ENCODE measurements at places on chromosomes 2 and 18.

- peak; percentile 74 for DNase-seq
Measured at GRCh38 chr2:20534913-20535801, 88.3 kb downstream of the RHOB start.

DNA sequence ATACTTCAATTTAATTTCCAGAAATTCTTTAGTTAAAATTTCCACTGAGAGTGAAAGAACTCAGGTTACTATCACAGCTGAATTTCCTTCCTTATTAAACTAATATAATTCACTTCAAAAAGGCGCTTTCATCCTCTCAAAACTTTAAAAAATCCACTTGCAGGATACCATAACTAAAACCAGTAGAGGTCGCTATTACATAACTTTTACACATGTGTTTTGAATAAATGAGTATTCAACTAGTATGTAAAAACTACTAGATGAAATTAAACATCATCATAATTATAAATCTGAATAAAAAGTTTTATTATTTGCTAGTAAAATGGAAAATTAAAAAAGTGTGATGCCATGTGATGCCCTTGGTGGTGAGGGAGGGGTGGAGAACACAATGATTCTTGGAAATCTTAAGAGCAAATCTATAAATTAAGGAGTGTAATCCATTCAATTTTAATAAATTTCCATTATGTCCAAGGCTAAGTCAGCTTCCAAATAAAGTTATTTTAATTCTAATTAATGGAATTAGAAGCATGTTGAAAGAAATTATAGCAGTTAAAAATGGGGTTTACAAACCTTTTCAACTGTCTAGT lies 61.4 kb downstream of the SOS1 start:
- DNase-seq, result no peak

- no peak for DNase-seq
Measured at GRCh38 chr18:14189858-14190257, 57.6 kb upstream of the ZNF519 start.

DNA sequence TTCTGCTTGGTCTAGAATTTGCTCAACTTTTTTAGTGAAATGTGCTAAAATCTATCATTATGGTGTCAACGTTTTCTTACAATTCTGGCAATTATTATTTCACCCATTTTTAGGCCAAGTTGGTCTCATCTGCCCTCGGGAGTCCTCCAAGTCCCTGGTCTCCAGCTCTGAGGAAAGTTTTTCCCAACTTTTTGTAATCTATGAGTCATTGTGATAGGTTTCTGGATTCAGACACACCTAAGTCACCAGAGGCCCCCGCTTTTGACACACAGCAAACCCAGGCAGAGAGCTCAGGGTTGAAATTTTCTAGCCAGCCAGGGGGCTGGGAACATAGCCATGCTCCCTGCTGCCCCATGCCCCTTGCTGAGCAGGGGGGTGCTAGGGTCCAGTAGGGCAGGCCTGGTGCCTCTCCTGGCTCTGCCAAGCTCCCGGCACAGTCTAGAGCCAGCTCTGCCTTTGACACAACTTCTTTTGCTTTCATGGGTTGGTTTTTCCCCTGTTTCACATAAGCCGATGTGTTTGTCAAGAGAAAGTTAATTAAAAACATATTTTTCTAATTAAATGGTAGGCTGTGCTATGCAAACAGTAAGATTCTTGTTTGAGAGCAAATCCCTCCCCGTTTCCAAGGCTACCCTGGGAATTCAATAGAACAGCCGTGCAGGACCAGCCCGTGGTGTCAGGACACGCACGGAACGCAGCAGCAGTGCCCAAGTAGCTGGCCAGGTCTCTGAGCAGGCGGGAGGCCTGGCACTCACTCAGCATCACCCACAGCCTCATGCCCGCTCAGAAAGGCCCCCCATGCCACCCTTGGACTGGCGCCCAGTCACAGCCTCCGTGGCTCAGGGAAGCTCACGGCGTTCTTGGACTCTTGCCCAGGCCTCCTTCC lies 25.5 kb upstream of the SNED1 start:
- DNase-seq, result peak; percentile 61

DNA sequence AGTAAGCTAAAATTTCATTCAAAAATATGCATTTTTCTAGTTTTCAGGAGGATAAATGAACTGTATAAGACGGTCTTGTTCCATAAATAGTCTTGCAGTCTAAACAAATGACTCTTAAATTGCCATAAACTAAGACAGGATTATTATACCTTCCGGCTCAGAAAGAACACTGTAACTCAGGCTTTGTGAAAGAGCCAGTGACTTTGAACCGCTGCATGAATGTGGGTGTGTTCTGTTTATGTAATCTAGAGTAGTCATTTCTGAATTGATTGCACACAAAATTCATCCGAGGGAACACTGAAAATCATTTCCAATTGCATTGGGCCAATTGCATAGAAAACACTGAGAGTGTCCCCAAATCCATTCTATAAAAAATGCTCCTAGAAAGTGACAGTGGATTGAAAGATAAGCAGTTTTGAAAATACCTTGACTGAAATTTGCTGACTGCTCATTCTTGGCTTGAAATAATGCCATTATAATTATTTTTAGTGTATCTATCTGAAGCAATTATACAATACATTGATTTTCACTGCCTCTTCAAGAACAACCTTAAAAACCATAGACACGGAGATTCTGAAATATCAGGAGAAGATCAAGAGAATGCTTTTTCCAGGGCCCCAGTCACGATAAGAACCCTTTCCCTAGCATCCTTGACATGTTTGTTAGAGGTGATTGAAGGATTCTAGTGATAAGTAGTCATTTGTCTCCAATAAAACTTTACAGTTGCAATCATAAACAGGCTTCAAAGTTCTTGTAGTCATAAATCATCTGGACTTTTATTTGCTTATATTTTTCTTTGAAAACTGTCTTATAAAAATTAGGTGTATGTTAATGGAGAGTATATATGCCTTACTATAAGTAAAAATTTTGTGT lies 55.4 kb downstream of the CNTNAP5 start:
- DNase-seq, result no peak

DNA sequence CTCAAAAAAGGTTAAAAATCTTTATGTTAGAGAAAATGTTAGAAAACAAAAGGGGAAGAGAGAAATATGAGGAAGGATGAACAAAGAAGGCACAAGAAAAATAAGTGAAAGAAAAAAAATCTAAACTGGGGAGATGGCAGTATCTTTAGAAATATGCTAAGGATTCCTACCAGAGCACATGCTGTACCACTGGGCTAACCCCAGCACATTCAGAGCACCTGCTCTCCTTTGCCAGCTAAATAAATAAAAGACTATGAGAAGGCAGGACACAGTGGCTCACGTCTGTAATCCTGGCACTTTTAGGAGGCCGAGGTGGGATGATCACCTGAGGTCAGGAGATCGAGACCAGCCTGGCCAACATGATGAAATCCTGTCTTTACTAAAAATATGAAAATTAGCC lies 92.2 kb upstream of the CDKL4 start:
- no peak for DNase-seq

GRCh38 chr2:49226360-49226759 lies 72.0 kb upstream of the FSHR start:
- no peak for DNase-seq

- no peak for DNase-seq
Measured at GRCh38 chr18:63890237-63890949, 2.9 kb downstream of the SERPINB2 start.

DNA sequence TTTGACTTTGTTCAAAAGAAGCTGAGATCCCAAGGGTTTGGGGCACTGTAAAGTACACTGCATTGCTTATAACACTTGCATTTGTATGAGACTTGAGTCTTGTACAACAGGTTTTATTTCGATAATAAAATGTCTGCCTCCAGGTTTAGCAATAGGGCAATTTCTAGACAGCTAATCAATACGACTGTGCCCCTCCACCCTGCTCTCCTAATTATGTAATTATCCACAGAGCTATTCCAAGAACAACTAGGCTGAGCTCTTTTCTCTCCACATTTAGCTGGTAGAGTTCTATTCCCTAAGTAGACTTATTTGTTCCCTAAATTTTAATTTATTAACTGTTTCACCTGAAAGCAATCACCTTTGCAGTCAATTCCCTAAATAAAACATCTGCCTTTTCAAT lies 52.9 kb upstream of the LINC00305 start:
- DNase-seq, result no peak

DNA sequence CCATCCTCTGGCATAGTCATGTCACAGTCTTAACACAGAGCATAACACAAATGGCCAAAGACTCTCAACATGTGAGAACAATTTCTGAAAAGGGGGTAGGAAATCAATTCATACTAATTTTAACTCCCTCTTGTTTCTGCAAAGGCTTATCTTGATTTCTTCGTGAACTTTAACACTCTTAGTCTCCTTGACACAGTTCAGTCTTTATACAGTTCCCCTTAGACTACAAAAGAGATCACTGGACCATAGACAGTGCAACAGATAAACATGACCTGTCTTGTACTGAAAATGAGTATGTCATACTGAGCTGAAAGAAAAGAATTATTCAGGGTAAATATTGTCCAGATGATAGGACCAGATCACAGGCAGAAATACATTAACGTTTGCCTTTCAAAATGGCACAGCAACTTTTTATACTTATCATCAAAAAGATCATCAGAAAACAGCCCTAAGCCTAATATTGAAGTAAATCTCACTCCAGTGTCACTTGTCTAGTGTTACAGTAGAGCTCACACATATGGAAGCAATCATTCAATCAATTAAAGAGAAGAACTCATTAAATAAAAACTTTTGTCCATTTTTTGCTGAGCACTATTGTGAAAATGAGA lies 56.4 kb upstream of the VRK2 start:
- DNase-seq, result no peak

- no peak for DNase-seq
Measured at GRCh38 chr2:1893856-1894255, 149.5 kb upstream of the PXDN start.

- DNase-seq, result no peak
Measured at GRCh38 chr2:127185093-127185492, 35.0 kb downstream of the CYP27C1 start.

DNA sequence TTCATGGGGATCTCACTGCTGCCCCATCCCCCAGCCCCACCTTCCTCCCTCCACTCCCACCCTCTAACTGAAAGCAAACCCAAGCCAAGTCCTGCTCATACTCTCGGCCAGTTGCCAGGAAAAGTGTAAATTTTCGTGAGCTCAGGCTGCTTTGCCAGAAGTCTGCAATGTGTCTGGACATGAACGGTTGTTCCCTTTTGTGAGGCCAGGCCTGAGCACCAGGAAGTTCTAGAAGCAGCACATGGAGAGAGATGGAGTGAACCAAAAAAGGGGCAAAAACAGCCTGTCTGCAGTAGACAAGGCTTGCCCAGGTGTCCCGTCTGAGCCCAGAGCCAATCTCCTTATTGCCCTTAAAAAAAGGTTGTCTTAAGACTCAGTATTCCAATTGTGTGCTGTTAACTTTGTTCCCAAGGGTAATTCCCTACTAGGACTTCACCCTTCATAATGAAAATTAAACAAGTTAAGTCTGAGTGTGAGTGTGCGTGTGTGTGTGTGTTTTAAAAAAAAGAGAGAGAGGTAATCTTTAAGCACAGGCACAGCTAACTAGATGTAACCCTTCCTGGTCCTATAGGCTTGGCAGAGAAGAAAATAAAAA lies 247.1 kb downstream of the BCL11A start:
- no peak for DNase-seq

DNA sequence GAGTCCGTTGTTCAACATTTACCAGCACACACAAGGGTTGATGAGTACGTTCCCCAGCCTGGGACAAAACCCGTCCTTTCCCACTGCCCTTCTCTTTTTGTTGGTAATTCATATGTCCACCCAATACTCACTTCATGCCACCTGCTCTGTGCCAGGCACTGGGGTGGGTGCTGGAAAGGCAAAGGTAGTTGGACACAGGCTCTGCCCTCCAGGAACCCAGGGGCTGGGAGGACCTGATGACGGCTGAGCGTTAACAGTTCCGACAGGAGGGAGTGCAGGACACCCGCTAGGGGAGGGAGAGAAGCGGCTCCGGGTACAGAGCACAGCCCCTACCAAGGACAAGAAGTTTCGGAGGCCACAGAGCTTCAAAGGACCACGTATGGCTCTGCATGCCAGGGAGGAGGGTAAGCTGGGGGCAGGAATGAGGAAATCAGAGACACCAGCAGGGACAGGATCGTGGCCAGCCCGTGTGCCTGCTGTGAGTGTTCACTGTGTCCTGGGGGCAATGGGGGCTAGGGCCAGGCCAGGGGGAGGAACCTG lies 134.1 kb upstream of the GPC1 start:
- DNase-seq, result no peak

GRCh38 chr2:235091421-235091820 lies 139.6 kb downstream of the SH3BP4 start:
- no peak for DNase-seq

DNA sequence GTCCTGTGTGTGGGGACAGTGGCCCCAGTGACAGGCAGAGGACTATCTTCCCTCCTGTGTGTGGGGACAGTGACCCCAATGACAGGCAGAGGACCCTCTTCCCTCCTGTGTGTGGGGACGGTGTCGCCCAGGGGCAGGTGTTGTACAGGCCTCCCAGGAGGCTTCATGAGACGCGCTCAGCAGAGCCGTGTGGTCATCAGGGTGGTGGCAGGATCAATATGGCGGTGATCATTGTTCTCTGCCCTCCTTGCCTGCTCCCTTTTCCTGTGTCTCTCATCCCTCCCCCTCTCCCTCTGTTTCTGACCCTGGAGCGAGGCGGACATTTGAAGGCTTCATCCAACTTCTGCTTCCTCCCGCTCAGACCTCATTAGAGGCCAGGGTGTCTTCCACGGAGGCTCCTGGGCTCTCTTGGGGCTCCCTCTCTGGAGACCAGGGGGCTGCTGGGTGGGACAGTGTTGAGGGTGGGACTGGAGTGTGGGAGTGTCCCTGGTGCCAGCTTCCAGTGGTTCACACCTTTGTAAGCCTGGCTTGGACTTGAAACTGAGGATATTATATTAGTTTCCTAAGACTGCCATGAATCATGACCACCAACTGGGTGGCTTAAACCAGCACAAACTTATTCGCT lies 59.5 kb downstream of the ACKR3 start:
- no peak for DNase-seq

DNA sequence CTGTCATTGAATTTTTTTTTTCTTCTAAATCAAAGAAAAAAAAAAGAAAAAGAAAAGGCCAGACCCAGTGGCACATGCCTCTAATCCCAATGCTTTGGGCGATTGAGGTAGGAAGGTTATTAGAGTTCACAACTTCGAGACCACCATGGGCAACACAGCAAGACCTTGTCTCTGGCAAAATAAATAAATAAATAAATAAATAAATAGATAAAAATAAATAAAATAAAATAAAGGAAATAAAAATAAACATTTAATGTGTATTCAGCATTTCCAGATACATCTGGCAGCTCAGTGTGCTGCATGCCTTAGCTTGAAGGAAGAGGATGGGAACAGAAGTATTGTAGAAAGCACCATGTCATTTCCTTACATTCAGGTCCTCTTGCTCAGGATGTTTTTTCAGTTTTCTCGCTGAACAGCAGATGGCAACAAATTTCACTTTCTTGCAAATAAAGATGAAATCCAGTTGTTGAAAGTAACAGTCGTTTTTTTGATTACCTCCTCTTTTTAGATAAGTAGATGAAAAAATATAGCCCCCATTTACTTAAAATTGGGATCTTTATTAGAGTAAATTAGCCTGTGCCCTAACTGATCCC lies 25.7 kb upstream of the FAM178B start:
- no peak for DNase-seq

GRCh38 chr2:237733677-237734300 lies 64.8 kb upstream of the RBM44 start:
- DNase-seq, result peak; percentile 67

- peak; percentile 96 for DNase-seq
Measured at GRCh38 chr2:72887740-72888437, 681 bp downstream of the SPR start.
